ENCODE measurements at places on chromosomes 3 and 15.

- no peak for DNase-seq
These were observed 549.6 kb downstream of the ZIC1 start for GRCh38 chr3:147958754-147959153.

- DNase-seq: no peak
These were observed 20.9 kb downstream of the PDE8A start for GRCh38 chr15:85002517-85002916.

DNA sequence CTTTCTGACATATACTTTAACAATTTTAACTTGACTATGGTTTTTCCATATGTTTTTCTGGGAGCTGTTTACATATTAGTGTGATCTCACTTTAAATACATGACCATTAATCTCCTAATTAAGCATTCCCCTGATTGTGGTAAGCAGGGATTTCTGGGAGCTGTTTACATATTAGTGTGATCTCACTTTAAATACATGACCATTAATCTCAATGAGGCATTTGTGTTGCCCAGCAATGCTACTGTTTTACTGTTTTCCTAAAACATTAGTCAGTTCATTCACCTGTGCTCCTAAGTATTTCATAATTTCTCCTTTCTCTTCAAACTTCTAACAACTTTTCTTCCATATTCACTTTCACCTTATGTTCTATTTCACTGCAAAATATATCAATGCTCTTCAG lies 3.6 kb upstream of the GRAMD1C start:
- DNase-seq: no peak

GRCh38 chr3:122945230-122945629 lies 82.3 kb downstream of the SEMA5B start:
- DNase-seq: no peak
